ENCODE measurements at places on chromosomes 5 and 9.

- peak; percentile 22 for DNase-seq
Observed at GRCh38 chr9:28770226-28770625, 1196.9 kb upstream of the C9orf72 start.

- no peak for DNase-seq
Observed at GRCh38 chr5:113381791-113382190, 53.0 kb downstream of the TSSK1B start.

DNA sequence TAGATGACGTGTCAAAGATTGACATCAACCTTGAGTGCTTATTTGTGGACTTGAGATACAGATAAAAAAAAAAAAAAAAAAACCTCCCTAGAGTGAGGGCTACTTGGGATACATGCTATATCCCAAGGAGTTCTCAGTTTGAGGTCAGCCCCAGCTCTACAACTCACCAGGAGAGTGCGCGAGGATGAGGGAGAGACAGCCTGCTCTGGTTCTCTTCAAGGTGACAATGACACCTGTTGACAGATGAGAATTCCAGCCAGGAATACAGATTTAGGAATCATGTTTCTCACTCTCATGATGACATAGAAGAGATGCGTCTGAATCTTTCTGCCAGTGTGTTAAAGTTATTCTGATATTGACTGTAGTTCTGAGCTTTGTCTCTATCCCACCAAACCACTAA, 24.9 kb upstream of the ARHGAP26 start:
- DNase-seq, result no peak

DNA sequence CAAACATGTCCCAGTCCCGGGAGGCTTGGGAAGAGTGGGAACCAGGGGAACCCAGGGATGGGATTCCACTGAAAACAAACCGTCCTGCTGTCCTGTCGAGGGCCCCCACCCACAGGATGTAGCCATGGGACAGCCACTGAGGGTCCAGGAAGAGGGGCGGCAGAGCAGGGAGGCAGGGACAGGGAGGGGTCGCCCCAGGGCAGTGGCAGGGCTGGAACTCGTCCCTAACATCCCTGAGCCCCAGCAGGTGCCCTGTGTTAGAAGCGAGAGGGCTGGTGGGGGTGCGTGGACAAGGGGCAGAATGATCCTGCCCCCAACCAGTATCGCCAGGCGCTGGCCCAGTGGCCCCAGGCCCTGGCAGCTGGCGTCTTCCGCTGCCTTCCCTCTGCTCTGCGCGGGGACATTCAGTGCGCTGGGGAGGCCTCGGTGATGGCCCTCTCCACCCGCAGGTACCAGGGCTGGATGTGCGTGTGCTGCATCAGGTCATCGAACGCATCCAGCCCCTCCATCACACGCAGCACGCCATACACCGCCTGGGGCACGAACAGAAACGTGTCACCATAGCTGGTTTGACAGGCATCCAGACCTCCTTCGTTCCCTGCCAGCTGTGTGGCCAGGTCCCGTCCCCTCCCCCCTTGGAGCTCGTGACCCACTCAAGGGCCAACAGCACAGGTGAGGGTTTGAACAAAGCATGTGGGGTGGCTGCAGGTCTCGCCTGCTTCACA, 6.6 kb downstream of the PTGES2 start:
- DNase-seq, result no peak

GRCh38 chr5:91315701-91316100, 67.4 kb downstream of the ARRDC3 start:
- DNase-seq, result no peak

GRCh38 chr5:88787856-88788255, 95.1 kb downstream of the MEF2C start:
- DNase-seq, result no peak

DNA sequence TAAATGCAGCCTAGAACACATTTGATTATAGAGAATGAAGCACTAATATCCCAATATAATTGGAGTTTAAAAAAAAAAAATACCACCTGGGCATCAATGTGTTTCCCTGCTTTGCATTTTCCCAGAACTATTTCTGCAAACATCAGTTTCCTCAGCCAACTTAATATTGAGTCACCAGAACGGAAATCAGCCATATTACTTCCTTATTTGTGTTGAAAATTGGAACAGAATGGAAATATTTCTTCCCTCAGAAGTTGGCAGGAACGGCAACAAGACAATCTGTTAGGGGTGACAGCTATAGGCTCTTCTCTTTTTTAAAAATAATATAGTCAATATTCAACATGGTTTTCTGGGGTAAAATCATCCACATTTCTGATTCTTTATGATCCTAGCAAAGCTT, 4.0 kb downstream of the MFAP3 start:
- no peak for DNase-seq

- DNase-seq, result no peak
Observed at GRCh38 chr9:77864211-77864889, 167.3 kb downstream of the GNAQ start.

GRCh38 chr5:174097486-174098185, 52.1 kb downstream of the NSG2 start:
- no peak for DNase-seq

- no peak for DNase-seq
Observed at GRCh38 chr9:128927731-128928411, 7.1 kb downstream of the PHYHD1 start.

- no peak for DNase-seq
Observed at GRCh38 chr9:120383611-120383998, 196.4 kb downstream of the CDK5RAP2 start.

DNA sequence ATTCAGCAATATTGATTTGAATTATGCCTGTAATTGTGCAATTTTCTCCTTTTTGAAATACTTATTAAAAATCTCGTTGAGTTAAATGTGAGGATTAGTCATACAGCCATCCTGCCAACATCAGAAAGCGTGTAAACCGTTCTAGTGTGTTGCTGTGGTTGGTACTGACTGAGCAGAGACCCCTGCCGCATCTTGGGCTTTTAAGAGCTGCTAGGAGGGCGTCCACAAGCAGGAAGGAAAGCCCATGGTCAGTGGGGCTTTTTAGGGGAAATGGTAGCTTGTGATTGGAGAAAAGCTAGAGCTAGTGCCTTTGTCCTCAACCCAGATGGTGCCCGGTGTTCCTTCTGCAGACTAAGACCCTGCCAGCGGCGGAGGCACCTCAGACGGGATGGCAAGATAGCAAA, 1.3 kb downstream of the SDHA start:
- DNase-seq, result no peak

DNA sequence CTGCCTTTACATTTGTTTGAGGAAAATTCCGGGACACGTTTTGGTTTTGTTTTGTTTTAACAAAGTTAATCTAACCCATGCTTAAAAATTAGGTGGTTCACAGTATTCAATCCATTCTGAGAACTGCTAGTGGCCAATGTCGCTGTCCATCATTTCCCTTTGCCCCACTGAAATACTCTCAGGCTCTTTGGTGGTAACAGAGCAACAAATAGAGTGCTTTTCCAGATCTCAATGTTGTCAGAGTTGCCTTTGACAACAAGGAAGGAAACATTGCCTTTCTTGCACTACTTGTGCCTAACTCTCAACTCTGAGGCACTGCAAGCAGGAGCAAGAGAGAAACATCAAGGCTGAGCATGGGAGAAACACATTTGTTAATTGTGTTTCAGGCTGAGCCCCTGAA, 154.0 kb downstream of the MCTP1 start:
- no peak for DNase-seq

- no peak for DNase-seq
Observed at GRCh38 chr5:115774684-115775083, 41.8 kb downstream of the CDO1 start.

- DNase-seq, result no peak
Observed at GRCh38 chr5:117414926-117415325, 840.3 kb upstream of the SEMA6A start.

- no peak for DNase-seq
Observed at GRCh38 chr9:104575456-104575855, 6.5 kb downstream of the OR13C8 start.

GRCh38 chr5:14806456-14806855, 65.1 kb downstream of the ANKH start:
- DNase-seq, result no peak

DNA sequence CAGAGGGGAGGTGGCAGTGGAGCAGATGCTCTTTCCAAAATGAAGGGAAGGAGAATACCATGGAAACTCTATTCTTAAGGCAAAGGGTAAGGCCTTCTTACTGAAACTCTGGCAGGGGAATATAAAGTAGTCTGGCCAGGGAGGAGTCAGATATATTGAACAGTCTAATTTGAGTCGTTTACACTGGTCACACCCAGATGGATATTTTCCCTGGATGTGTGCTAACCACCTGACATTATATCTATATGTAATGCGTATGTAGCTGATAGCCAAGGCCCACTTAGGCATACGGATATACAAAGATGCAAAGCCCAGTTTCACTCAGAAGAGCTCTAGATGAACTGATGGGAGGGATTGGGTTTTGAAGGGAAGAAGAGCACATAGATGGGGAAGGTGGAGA, 7.0 kb downstream of the TDRD7 start:
- no peak for DNase-seq

DNA sequence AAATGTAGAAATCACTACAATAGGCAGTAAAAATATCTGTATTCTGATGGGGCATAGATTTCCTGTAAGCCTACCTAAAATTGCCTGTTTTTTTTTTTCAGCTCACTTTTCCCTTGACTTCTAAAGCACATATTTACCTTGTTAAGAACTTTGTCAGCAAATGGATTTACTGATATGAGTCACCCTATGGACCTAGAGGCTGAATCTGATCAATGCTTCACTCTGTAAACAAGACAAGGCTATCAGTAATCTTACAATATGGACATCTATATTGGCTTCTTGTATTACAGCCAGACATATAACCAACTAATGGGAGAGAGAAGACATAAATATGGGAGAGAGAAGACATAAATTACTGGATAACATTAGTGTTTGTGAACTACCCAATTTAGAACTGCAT, 792.7 kb upstream of the CHD1 start:
- DNase-seq, result no peak

DNA sequence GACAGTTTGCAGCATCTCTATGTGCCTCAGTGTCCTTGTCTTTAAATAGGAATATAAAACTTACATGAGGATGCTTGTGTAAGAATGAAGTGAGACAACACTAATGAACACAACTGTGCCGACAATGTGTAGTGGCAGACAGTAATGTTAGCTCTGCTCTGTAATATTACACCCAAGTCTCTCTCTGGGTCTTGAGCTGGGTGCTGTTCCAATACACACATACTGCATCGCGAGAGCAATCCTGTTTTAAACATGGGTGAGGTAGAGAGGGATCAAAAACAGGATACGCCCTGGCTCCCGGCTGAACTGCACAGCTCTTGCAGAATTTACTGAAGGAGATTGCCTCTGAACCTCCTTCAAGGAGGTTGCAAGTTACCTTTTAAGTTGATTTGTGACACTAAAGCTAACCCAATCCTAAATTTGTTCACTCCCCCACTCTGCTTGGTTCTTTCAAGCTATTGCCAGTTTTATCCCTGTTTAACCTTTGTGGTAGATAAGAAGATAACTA, 155.2 kb upstream of the ISL1 start:
- DNase-seq, result no peak

DNA sequence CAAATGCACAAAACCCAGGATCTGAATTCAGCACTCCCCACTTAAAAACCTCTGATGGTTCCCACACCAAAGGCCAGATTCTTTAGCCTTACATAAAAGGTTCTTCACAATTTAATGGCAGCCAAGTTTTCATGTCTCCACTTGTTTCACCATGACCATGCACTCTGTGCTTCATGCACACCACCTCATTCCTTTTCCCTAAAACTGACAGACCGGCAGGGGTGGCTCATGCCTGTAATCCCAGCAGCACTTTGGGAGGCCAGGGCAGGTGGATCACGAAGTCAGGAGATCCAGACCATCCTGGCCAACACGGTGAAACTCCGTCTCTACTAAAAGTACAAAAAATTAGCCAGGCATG, 150.4 kb downstream of the SEMA6A start:
- DNase-seq, result no peak

DNA sequence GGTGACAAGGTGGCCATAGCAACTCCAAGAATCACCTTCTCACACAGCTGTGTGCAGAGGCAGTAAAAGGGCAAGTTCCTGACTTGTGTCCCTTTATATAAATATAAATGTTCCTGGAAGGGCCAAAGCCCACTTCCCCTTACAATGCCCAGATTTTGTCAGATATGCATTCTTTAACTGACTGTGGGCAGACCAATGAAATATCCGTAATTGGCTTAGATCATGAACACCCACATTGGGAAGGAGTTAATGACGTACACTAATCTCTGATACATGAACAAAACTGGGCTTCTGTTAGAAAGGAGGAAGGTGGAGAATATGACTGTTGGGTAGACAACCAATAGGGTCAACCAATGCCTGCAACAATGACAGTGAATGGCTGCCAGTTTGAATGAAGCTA, 397.2 kb upstream of the CLINT1 start:
- DNase-seq, result no peak

DNA sequence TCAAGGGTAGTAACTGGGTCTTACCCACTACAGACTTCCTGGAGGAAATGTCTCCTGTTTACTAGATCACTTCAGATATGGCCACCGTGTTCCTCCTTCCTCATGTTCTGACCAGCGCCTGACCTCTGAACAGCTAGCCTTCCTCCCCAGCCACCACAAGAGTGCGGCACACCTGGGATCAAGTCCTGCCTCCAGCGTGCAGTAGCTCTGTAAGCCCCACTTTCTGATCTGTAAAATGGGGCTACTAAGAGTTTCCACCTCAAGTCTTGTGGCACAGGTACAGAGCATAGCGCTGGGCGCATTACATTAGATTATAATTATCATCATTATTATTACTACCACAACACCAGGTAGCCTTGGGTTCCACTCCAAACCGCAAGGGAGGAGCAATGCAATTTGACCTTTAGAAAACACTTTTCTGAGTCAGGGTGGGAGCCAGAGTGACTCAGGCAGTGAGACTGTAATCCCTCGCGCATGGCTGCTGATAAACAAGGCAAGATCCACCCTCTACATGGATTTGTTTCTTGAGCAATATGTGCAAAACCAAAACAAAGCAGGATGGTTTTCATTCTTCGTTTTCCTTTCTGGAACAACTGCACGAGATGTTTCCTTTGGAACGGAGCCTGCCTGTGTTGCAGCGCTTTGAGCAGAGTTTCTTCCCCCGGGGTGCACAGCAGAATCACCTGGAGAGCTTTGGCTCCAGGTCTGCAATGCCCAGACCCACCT, 65.0 kb upstream of the ANGPTL2 start:
- no peak for DNase-seq

DNA sequence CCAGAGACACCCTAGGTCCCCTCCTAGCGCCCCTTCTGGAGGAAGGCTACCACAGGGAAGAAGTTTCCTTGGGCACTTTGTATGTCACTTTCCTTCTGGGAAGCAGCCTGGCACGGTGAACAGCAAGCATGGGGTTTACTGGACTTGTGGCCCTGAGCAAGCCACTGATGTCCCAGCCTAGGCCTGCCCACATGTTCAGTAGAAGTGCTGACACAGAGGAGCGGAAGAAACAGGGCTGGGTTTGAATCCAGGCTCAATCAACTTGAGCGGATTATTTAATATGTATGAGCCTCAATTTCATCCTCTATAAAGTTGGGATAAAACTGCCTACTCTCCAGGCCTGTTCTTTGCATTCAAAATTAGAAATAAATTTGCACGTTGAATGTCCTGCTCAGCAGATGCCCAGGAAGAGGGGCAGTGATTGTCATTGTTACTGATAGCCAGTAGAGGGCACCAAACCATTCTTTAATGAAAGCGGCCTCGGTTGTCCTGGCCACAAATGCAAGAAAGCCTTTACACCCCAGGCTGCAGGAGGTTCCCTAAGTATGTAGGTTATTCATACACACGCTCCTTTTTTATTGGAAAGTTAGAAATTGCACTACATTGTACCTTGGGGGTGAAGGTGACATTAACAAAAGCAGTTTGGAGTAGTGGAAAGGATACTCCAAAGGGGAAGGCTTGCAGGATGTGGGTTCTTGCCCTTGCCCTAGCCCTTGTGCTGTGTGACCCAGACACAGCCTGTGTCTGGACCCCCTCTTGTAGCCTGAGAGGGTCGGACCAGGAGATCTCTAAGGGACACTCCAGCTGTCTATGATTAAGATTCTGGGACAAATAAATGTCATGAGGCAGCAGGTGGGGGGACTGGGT, 13.4 kb upstream of the XPA start:
- no peak for DNase-seq
